ENCODE measurements at places on chromosomes 2 and 18. TPM values are rescaled to one million over a fixed set of nuclear protein-coding genes. Genes with fewer than 3 reads are reported as not detected.

DNA sequence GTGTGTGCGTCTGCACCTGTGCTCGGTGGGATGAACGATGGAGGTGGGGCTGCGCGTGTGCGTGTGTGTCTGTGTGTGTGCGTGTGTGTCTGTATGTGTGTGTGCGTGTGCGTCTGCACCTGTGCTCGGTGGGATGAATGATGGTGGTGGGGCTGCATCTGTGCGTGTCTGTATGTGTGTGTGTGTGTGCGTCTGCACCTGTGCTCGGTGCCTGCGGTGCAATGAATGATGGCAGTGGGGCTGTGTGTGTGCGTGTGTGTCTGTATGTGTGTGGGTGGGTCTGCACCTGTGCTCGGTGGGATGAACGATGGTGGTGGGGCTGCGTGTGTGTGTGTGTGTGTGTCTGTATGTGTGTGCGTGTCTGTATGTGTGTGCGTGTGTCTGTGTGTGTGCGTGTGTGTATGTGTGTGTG, 48.5 kb upstream of the CTDP1 start:
- H3K4me3 ChIP-seq = no peak overlapping the region
- no peak overlapping the region for H3K27ac ChIP-seq
- no peaks in the 10 kb centered on the region for H3K36me3 ChIP-seq
- DNase-seq = no peak
- no peaks in the 10 kb centered on the region for H3K4me1 ChIP-seq

CNRIP1 gene
- not detected for total RNA-seq

STEAP3 gene
- total RNA-seq = 0.78 TPM

DNA sequence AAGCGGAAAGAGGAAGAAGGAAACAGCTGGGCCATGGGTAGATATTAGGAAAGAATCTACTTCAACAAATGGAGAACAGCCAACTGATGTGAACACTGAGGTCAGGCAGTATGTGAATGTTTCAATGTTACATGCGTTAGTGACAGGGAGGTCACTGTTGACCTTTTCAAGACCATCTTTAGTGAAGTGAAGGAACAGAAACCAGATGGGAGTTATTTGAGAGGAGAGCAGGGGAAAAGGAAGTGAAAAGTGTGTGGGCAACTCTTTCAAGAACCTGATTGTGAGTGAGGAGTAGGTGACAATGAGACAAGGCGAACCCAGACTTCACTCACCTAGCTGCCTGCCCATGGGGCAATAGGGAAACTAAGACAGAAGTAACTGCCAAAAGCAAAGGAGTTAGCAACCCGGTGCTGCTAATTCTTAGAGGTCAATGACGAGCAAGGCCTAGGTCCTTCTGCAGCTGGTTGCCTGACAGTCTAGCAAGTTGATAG, 67.0 kb downstream of the SP3 start:
- no peak overlapping the region for H3K27ac ChIP-seq
- no peaks in the 10 kb centered on the region for H3K27me3 ChIP-seq
- H3K4me3 ChIP-seq = no peak overlapping the region
- H3K4me1 ChIP-seq = peaks cover 20% of the 10 kb centered on the region
- no peak for DNase-seq
- peaks cover 17% of the 10 kb centered on the region for H3K36me3 ChIP-seq

DNA sequence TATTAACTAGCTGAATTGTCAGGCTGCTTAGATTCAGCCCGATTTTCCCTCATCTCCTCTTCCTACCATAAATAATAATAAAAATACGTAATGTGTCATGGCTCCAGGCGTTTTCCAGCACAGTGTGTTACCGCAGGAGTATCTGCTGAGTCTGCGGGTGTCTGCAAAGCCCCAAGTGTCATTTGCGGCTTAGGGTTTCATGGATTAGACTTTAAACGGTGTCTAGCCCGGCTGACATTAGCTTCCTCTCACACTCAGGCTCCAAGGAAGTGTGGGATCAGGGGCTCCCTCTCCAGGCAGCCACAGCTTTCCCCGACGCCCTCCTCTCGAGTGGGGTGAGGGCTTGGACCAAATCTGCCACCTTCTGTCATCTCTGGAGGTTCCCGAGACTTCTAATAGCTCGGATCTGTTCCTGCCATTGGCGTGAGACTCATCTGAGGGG, 14.1 kb upstream of the HOXD1 start:
- peaks cover 9% of the 10 kb centered on the region for H3K4me1 ChIP-seq
- H3K36me3 ChIP-seq = peaks cover 3% of the 10 kb centered on the region
- H3K27ac ChIP-seq = no peak overlapping the region
- DNase-seq = no peak
- no peak overlapping the region for H3K4me3 ChIP-seq

GRCh38 chr2:157880927-157881326, 4.8 kb upstream of the ACVR1 start:
- no peak overlapping the region for H3K27ac ChIP-seq
- peaks cover 27% of the 10 kb centered on the region for H3K4me1 ChIP-seq
- no peak for DNase-seq
- H3K36me3 ChIP-seq = peaks cover 6% of the 10 kb centered on the region

LBX2 gene
- 1.6 TPM for total RNA-seq

GRCh38 chr18:72822202-72822601, 45.6 kb downstream of the NETO1 start:
- no peaks in the 10 kb centered on the region for H3K4me1 ChIP-seq
- H3K4me3 ChIP-seq = no peak overlapping the region
- no peak for DNase-seq
- no peak overlapping the region for H3K27ac ChIP-seq
- no peaks in the 10 kb centered on the region for H3K27me3 ChIP-seq

SPDYA gene
- total RNA-seq = 1.8 TPM

CCDC178 gene
- not detected for total RNA-seq

GRCh38 chr18:62852851-62853250, 137.5 kb downstream of the PHLPP1 start:
- peaks cover 12% of the 10 kb centered on the region for H3K36me3 ChIP-seq
- H3K4me3 ChIP-seq = no peak overlapping the region
- DNase-seq = no peak
- H3K4me1 ChIP-seq = peaks cover 19% of the 10 kb centered on the region
- H3K27me3 ChIP-seq = no peaks in the 10 kb centered on the region

GRCh38 chr2:186639939-186640338, 50.1 kb downstream of the ITGAV start:
- no peak for DNase-seq
- peak overlapping the region; percentile 55 for H3K27ac ChIP-seq
- H3K36me3 ChIP-seq = peaks cover 27% of the 10 kb centered on the region
- no peak overlapping the region for H3K4me3 ChIP-seq

DNA sequence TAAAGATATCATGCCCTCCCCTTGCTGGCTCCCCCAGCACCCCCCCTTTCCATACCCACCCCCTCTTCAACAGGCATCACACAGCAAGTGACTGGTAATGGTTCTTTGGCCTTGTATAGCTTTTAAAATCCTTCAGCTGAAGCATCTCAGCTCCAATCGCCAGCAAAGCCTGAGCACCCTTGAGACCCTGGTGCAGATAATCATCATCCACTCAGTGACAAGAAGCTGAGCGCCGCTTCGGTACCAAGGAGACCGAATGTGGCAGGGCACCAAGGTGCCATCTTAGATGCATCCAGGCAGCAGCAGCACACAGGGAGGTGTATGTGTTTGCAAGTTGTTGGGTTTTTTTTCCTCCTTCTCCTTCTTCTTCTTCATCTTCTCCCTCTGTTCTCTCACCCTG, 232.7 kb downstream of the BCL11A start:
- H3K27me3 ChIP-seq = peaks cover 8% of the 10 kb centered on the region
- H3K4me1 ChIP-seq = no peaks in the 10 kb centered on the region
- H3K4me3 ChIP-seq = no peak overlapping the region
- H3K27ac ChIP-seq = no peak overlapping the region
- DNase-seq = no peak
- no peaks in the 10 kb centered on the region for H3K36me3 ChIP-seq

DNA sequence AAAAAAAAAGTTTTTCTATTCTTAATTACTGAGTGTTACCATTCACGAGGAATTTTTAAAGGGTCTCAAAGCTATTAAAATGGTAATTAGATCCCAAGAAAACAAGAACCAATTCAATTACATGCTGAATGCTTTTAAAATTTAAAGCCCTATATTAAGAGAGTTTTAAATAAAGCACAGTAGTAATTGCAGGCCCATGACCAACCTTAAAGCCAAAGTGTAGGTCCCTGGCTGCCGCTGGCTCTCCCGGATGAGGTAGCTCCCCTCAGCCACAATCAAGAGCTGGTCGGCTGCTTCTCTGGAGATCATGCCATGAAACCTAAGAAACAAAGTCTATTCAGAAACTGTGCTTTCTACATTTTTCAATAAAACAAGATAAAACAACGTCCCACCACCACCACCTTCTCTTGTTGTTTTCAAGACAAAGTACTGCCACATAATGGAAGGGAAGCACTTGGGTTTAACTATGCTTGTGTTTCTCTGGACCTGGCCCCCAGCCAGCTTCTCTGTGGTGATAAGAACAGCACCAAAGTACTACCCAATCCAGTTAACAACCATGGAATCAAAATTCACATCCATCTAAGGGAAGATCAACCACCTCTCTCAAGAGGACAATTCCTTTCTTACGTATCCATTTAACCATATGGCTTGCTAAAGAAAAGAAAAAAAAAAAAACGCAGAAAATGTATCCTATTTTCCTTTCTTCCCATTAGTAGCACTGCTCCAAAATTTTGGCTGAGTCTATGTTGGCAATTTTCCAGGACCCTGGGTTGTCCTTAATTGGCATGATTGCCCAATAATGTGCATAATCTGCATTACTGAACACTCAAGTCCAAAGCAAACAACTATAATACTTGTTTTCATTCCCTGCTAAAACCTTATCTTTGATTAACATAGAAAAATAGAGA, 90.1 kb downstream of the CHN1 start:
- H3K27ac ChIP-seq = no peak overlapping the region
- peaks cover 5% of the 10 kb centered on the region for H3K27me3 ChIP-seq
- H3K4me1 ChIP-seq = no peaks in the 10 kb centered on the region
- no peak overlapping the region for H3K4me3 ChIP-seq
- H3K36me3 ChIP-seq = no peaks in the 10 kb centered on the region

MC4R gene
- not detected for total RNA-seq

GRCh38 chr2:69975136-69975852, 13.9 kb upstream of the ASPRV1 start:
- H3K27me3 ChIP-seq = peaks cover under 1% of the 10 kb centered on the region
- DNase-seq = no peak
- H3K27ac ChIP-seq = no peak overlapping the region
- no peaks in the 10 kb centered on the region for H3K36me3 ChIP-seq

GRCh38 chr18:28357766-28358401, 181.0 kb upstream of the CDH2 start:
- H3K4me3 ChIP-seq = no peak overlapping the region
- no peak overlapping the region for H3K27ac ChIP-seq
- DNase-seq = no peak
- no peaks in the 10 kb centered on the region for H3K27me3 ChIP-seq
- H3K4me1 ChIP-seq = no peaks in the 10 kb centered on the region
- no peaks in the 10 kb centered on the region for H3K36me3 ChIP-seq

RASGRP3 gene
- 2.5 TPM for total RNA-seq

DNA sequence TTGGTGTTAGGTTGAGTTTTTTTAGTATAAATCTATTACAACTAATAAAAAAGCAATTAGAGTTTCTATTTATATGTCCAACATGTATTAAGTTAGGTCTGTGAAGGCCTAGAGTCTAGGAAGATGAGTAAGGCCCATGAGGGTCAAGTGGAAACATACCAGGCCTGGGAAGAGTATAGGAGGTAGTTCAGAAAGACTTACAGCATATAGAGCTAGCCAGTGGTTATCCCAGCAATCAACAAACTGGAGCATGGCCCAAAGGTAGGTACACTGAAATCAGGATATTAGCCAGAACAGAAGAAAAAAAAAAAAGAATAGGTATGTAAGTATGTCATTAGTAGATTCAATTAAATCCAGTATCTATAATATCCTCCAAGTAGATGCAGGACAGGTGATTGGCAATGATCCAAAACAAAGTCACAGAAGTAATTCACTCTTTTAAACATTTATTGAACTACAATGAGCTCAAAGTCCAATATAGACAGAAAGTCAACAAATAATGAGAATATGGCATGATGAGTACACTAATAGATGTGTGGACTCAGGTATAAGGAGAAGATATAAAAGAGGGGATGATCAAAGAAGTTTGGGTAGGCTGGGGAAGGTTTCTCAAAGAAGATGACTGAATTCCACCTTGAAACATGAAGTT, 70.3 kb downstream of the IKZF2 start:
- no peak overlapping the region for H3K4me3 ChIP-seq
- peaks cover 6% of the 10 kb centered on the region for H3K27me3 ChIP-seq
- H3K27ac ChIP-seq = no peak overlapping the region
- H3K36me3 ChIP-seq = no peaks in the 10 kb centered on the region

ACVR1 gene
- 27.1 TPM for total RNA-seq
